ENCODE measurements at places on chromosomes 7 and 10.

DNA sequence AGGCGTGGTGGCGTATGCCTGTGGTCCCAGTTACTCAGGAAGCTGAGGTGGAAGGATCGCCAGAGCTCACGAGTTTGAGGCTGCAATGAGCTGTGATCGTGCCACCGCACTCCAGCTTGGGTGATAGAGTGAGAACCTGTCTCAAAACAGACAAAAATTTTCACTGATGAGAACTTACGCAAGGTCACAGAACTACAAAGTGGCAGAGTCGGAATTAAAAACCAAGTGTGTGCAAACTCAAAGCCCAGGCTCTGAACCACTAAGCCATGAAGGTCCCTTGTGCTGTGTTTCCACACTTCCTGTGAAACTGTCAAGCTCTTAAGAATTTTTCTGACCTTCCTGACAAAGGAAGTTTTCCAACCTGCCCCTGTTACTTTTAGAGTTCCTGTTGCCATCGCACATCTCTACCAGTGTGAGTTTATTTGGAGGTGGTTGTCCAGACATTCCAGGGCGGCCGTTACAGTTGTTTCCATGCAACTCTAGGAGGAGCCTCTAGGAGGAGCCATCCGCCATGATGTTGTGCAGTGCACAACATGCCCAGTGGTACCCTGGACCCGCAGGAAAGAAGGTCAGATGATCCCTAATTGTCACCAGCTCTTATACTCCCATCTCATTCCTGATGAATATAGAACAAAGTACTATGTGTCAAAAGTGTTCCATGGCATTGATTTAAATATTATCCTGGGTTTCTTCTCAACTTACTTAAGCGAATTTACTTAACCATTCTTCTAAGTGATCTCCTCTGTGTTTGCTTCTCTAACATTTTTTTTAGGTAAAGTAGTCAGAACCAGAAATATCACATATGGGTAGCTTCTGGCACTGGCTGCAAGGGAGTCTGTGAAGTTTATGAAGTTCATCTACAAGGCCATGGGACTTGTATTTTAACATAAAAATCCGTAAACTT, 49.0 kb upstream of the LYZL1 start:
- DNase-seq: peak; percentile 31

DNA sequence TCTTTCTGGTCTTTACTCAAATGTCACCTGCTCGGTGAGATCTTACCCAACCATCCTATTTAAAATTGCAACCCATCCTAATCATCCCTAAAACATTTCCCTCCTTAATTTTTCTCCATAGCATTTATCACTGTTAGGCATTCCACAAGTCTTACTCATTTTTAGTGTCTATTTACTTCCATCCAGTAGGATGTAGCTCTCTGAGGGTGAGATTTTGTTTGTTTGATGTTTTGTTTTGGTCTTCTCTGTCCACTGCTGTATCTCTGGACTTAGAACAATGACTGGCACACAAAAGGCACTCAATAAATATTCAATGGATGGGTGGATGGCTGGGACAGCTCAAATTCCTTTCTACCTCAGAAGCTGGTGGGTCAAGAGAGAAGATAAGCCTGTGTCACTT, 15.8 kb upstream of the DUSP5 start:
- peak; percentile 50 for DNase-seq

DNA sequence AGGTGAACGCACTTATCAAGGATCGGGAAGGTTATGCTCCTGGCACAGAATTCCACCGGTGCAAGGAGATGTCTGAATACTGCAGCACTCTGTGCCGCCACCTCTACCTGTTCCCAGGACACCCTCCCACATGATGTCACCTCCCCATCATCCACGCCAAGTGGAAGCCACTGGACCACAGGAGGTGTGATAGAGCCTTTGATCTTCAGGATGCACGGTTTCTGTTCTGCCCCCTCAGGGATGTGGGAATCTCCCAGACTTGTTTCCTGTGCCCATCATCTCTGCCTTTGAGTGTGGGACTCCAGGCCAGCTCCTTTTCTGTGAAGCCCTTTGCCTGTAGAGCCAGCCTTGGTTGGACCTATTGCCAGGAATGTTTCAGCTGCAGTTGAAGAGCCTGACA, 11.0 kb upstream of the CLCN1 start:
- DNase-seq: no peak

DNA sequence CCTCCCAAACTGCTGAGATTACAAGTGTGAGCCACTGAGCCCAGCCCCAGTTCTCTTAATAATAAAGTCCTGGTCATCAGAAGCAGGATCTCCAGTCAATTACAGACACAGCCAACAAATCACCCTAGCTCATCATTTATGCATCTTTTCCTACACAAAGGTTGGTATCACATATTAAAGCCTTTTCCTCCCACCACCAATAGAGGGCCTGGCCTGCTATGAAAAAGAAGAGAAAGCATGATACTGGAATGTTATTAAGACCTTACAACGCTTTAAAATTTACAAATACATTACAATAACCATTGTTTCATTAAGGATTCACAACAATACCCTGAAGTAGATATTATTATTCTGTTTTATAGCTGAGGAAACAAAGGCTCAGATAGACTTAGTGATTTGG, 25.9 kb downstream of the VAX1 start:
- peak; percentile 1 for DNase-seq

DNA sequence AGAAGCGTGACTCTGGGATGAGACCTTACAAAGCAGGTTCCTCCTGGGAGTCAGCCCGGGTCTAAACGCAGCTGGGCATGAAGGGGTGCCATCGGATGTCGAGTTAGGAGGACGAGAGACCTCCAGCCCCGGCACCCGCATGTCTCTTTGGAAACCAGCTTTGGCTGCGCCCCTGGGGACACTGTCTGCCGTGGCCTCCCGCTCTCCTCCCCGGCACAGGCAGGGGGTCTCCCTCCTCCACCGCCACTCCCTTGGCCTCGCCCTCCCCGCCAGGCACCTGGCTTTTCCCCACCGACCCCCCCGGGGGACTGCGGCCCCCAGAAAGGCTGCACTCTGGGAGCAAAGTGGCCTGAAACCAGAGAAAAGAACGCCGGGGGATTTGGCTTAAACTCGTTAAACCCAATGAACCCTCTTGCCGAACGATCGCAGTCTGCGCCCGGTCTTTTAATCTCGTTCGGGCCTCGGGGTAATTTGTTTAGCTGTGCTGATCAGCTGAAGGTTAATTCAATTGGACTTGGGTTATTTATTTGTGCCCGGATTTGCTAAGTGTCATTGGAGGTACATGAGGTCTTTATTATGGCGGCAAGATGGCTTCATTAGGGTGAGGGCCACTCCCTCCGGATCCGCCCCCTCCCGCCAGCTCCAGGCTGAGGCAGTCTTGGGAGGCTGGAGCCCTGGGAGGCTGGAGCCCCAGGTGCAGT, 16.4 kb upstream of the PSMG3 start:
- no peak for DNase-seq

DNA sequence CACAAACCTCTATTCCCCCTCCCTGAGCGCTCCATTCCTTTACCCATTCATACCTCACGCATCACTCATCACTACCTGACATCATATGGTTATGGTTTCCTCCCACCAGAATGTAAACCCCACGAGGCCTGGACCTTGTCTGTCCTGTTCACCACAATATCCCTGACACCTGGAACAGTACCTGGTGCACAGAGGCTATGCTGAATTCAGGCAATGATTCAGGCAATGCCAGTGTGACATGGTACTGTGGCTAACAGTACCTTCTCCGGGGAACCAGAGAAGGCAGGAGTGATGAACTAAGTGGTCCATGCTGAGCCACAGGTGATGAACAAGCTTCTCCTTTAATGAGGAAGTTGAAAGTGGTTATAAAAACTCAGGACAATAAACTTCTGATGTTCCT, 202.5 kb upstream of the PLXNA4 start:
- no peak for DNase-seq

GRCh38 chr10:3867454-3868270, 82.7 kb upstream of the KLF6 start:
- DNase-seq: no peak

DNA sequence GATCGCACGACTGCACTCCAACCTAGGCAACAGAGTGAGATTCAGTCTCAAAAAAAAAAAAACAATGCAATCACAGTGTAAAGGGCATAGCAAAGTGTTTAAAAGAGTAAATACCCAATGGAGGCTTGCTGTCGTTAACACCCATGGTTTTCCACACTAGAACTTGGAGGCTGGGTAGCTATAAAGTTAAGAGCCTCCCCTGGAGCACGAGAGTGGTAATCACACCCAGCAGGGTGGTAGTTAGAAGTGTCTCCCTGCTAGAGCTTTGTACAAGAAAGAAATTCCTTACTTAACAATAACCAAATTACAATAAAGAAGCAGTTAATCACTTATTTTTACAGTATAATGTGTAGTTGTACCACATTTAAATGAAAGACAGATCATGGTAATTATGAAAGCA, 1078.9 kb downstream of the NRG3 start:
- no peak for DNase-seq

GRCh38 chr7:5139998-5140397, 50.0 kb upstream of the WIPI2 start:
- DNase-seq: peak; percentile 23

Measured in M059J (cell line).